Pericardium fibroblast (primary cell): ENCODE measurements at places on chromosomes 2 and 18. TPM values are rescaled to one million over a fixed set of nuclear protein-coding genes. Genes with fewer than 3 reads are reported as not detected.

The SFTPB gene
- not detected in 2 replicates for total RNA-seq

The TMEM17 gene
- total RNA-seq = 1.1 and 1.3 TPM in 2 replicates

The BOLL gene
- total RNA-seq = not detected in 2 replicates

The SERPINB4 gene
- total RNA-seq = not detected in 2 replicates

The LOXHD1 gene
- total RNA-seq = not detected in 2 replicates

The RGPD8 gene
- 3.9 and 4.7 TPM in 2 replicates for total RNA-seq

The DARS1 gene
- 58.7 and 64.6 TPM in 2 replicates for total RNA-seq

The GPATCH11 gene
- 2.6 and 5.8 TPM in 2 replicates for total RNA-seq

The RAD51AP2 gene
- total RNA-seq = not detected in 2 replicates

The ZRANB3 gene
- total RNA-seq = 1.6 and 7.5 TPM in 2 replicates

The SLC16A14 gene
- under 0.01 and 0.23 TPM in 2 replicates for total RNA-seq

The TLX2 gene
- 0.35 TPM in 1 of 2 replicates, not detected in the other for total RNA-seq

The RFX8 gene
- total RNA-seq = 0.12 and 2.7 TPM in 2 replicates

The IGFBP5 gene
- 25.2 and 97.9 TPM in 2 replicates for total RNA-seq

The CPLX4 gene
- total RNA-seq = not detected in 2 replicates

The COL5A2 gene
- 906 and 968 TPM in 2 replicates for total RNA-seq

The RAPH1 gene
- total RNA-seq = 19.4 and 42.2 TPM in 2 replicates

The MYO1B gene
- 60.5 and 74.6 TPM in 2 replicates for total RNA-seq

The GALNT13 gene
- 0.09 and 0.12 TPM in 2 replicates for total RNA-seq

The CKAP2L gene
- total RNA-seq = 0.23 and 0.77 TPM in 2 replicates

The SERPINB13 gene
- not detected in 2 replicates for total RNA-seq

The TUBB8B gene
- not detected in 2 replicates for total RNA-seq

The RGPD4 gene
- total RNA-seq = not detected in 2 replicates

The ANKRD30BL gene
- not detected in 2 replicates for total RNA-seq

The GTF2A1L gene
- 1.2 and 3.0 TPM in 2 replicates for total RNA-seq

The CCNT2 gene
- 8.3 and 16.7 TPM in 2 replicates for total RNA-seq

The LAMA1 gene
- 19.0 and 22.1 TPM in 2 replicates for total RNA-seq

The TMEM150A gene
- 22.9 and 26.7 TPM in 2 replicates for total RNA-seq

The CASP10 gene
- 4.0 and 6.2 TPM in 2 replicates for total RNA-seq
